ENCODE measurements at places on chromosomes 5 and 9.

- DNase-seq: no peak
These were observed 133.8 kb downstream of the TMEM174 start for GRCh38 chr5:73306741-73307275.

DNA sequence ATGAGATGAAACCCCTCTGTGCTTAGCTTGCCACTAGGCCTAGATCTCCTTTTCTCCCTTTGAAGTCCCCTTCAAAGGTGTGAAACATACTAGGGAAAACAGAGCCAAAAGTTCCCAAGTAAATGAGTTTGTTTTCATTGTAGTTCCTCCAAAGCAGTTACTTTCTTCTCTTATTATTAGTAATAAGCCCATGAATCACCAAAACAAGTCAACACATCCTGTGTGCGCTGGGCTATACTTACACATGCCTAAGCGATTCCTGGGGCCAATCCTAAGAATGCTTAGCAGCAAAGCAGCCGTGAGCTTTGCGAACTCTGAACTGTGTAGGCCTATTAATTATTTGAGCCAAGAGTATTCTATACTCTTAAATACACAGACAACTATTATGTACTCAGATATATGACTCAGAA is 7.6 kb downstream of the ENC1 start:
- no peak for DNase-seq

GRCh38 chr5:128857076-128857677 is 108.1 kb upstream of the SLC27A6 start:
- no peak for DNase-seq

DNA sequence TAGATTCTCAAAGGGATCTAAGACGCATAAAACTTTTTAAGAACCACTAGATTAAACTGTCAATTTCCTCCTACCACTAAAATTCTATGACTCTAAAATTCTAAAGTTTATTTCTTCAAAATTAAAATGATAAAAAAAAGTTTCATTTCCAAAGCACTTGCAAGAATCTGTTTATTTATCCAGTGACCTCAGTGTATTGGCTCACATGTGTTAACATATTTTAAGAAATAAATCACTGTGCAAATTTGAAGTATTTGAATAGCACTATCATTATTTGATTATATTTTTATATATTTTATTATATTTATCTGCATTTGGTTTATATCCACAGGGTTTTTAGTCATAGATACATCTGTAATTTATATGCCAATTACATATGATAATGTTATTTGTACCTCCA is 62.2 kb upstream of the SLC12A2 start:
- no peak for DNase-seq

DNA sequence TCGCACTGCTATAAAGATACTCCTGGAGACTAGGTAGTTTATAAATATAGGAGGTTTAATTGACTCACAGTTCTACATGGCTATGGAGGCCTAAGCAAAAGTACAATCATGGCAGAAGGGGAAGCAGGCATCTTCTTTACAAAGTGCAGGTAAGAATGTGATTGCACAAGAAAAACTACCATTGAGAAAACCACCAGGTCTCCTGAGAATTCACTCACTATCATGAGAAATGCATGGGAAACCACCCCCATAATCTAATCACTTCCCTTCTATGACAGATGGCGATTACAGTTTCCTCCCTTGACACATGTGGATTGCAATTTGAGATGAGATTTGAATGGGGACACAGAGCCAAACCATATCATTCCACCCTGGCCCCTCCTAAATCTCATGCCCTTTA is 121.2 kb upstream of the ST8SIA4 start:
- no peak for DNase-seq

DNA sequence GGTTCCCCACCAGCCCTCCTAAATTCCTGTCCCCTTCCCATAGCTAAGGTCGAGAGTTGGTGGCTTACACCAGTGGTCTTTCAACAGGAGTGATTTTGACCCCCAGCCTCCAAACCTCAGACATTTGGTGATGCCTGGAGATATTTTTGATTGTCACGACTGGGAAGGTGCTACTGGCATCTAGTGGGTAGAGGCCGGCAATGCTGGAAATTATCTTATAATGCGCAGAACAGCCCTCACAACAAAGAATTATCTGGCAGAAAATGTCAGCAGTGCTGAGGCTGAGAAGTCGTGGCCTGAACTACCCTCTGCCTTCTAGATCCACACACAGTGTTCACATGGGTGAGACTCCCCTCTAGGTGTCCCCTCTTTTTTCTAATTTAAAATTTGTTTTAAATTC is 69.6 kb downstream of the IL31RA start:
- no peak for DNase-seq
